GM12891 (cell line): ENCODE measurements at places on chromosomes 7 and 10.

DNA sequence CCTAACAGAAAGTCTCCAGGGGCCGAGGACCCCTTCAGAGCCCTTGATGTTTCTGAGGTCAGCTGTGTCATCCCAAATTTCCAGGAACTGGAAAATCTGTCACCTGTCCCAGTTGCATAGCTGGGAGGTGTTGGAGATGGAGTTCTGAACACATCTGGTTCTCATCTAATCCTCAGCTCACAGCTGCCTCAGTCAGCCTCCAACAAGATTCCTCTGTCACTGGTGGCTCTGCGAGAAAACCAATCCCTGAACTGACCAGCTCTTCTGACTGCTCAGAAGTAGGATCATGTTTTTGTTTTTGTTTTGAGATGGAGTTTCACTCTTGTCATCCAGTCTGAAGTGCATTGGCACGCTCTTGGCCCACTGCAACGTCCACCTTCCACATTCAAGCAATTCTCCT is 37.6 kb upstream of the MYL10 start:
- no peak for DNase-seq

DNA sequence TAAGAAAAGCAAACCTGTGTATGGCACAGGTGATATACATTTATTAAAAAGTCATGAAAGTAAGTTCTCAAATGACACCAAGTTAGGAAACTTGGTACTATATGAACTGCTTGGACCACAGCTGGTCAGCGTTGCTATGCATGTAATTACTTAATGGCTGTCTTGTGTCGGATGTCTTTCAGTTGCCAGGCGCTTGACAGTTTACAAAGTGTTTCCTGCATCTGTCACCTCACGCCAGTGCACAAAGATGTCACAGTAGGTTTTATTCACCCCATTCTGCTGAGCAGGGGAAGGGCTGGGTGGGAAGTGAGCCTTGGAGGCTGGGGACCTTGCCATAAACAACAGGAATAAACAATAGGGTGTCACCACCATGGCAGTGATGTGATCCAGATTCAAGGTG is 35.8 kb downstream of the ADAM12 start:
- no peak for DNase-seq

GRCh38 chr7:8151161-8151725 is 110.7 kb downstream of the ICA1 start:
- DNase-seq: no peak

DNA sequence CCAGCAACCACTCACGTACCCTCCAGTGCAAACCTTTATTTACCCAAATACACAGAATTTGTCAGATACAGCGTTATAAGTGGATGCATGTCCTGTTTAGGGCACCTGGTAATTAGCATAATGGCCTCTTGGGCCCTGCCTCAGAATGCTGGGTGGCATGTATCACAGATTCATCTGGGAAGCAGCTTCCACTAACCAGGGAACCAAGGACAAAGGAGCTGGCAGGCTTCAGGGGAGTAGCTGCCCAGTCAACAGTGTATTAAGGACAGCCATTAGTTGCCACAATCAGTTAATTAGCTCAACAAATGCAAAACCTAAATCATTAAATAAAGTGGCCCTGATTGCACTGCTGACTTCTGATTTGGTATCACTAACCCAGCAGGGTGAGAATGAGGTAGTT is 105.7 kb downstream of the RAPGEF5 start:
- no peak for DNase-seq

DNA sequence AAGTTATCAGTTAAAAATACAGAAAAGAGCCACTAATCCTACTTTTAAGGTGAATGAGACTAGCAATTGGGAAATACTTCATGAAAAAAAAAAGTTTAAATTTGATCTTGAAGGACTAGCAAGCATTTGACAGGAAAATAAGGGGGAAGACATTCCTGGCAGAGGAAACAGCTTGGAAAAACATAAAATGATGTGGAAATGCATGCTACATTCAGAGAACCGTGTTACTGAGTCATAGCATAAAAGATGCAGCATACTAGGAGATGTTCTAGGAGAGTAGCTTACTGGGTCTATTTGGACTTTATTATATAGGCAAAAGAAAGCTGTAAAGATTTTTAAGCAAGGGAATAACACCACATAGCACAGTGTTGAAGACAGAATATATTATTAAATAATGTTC is 108.6 kb upstream of the COL1A2 start:
- DNase-seq: no peak

GRCh38 chr7:106870983-106871410 is 5.9 kb downstream of the PIK3CG start:
- DNase-seq: peak; percentile 34

DNA sequence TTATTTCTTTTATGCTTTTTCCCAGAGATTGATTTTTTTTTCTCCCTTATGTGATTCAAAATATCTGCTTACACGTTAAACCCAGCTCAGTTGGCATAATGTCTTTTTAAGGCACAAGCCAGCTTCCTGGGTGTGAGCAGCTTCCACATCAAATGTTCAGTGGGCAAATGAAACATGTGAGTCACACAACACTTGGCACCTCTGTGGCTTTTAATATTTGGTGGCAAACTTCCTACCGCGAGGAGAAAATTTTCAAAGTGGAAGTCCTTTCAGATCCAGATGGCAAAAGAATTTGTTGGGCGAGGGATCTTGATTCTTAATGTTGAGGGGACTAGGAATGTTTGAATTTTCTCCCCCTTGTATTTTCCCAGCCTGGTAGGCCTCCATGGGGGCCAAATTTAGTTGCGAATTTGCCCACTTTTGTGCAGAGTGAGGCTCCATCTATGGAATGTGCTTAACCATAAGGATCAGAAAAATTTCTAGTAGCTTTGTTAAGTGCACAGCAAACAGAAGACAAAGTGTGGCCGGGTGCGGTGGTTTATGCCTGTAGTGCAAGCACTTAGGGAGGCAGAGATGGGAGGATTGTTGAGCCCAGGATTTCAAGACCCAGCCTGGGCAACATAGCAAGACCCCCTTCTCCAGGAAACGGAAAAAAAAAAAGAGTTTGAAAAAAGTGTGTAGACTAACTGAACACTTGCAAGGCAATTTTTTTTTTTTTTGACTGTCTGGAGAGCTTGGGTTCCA is 31.0 kb downstream of the CUX1 start:
- DNase-seq: no peak

DNA sequence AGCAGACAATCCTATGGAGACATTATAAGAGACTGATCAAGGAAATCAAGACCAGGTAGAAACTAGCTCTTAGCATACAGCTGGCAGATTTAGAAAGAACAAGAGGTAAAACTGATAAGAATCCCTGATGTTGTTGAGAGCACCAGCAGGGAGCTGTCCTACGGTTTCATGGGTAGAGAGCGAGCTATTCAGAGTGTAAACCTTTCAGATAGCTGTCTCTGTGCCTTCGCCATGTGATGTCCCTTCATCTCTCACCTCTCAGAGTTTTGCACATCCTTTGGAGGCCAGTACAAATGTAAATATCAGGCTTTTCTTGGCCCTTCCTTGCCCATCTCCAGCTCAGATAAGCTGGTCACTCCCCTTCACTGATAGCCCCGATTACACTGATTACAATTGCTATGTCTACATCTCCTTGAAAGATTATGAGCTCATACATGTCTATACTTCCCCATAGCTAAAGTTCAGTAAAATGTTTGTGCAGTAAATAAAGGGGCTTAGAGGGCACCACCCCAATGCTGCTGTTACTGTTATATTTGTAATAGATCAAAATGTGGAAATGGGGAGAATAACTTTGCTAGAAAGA is 21.9 kb downstream of the THSD7A start:
- DNase-seq: no peak

- no peak for DNase-seq
Measured at GRCh38 chr10:24821986-24822385, 98.3 kb upstream of the ARHGAP21 start.

GRCh38 chr10:103553743-103554487 is 60.4 kb downstream of the NEURL1 start:
- no peak for DNase-seq

DNA sequence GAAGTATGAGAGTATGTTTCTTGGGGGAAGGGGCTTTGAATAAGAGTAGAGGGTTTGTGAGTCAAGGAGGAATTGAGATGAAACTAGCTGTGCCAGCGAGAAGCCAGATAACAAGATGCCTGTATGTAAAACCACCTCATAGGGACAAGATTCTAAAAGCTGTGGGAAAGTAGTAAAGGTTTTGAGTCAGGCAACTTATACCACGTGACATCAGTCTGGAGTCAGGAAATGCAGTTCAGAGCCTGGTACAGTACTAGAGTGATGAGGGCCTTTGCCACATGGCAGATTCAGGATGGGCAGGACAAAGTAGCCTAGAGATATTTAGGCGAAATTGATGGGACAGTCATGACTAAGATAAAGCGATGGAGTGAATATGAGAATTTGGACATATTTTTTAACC is 140.2 kb upstream of the PLXDC2 start:
- DNase-seq: no peak

DNA sequence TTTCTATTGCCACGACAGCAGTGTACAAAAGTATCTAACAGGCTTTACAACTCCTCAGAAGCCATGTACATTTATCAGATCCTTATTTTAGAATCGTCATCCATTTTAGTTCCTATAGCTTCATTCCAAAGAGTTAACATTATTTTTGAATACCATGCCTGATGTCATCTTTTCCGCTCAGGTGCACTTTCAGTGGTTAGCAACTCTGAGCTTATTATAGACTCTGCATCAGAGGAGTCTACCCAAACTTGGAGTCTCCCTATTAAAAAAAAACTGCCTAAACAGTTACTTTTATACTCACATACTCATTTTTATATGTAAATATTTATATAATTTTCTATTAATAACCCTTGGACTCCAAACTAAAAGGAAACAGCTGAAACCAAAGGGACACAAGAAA is 31.6 kb upstream of the PRSS37 start:
- no peak for DNase-seq

GRCh38 chr7:997404-998395 is 14.7 kb downstream of the CYP2W1 start:
- no peak for DNase-seq

- DNase-seq: no peak
Measured at GRCh38 chr7:3942816-3943745, 642.0 kb downstream of the SDK1 start.

- DNase-seq: no peak
Measured at GRCh38 chr7:101863598-101863997, 46.2 kb downstream of the CUX1 start.

GRCh38 chr7:46537191-46537905 is 616.3 kb upstream of the IGFBP3 start:
- DNase-seq: no peak

DNA sequence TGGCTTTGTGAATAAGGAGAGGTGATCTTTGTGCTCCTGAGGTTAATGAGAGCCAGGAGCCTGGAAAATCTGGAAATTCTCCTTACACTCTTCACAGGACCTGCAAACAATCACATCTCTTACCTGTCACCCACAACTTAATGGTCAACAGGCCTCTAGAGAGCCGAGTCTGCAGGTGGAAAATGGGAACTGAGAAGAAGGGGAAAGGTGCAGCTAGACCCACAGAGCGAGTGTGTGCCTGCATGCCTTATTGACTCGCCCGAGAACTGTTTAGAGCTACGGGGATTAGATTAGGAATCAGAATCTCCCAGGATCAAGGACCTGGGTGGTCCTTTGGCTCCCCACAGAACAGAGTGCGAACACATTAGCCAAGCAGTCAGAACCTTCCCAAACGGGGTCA is 329.6 kb downstream of the PTEN start:
- DNase-seq: no peak

DNA sequence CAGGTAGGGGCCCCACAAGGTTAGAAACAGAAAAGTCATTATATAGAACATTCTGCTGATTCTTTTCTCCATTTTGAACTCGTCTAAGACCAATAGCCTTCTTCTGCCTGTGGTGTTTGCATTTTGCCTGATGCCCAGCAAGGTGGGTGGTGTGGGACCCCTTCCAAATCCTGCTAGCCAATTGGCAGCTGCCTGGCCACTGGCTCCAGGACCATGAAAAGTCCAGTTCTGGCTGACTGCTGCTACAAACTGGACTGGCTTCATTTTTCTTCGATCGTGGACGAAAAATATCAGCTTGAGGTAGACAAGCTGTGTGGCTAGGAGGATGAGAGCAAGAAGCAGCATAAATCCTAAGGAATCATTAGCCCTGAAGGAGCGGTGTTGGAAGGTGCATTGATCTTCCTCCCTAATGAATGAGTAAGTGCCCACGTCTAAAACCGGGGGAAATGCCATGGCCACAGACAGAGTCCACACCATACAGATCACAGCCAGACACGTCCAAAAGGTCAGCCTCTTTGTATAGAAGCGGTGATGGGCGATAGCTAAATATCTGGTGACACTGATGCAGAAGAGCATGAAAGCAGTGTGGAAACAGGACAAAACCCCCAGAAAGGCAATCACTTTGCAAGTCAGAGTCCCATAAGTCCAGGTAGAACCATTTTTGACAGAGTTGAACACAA is 2.7 kb downstream of the GPR85 start:
- DNase-seq: no peak

DNA sequence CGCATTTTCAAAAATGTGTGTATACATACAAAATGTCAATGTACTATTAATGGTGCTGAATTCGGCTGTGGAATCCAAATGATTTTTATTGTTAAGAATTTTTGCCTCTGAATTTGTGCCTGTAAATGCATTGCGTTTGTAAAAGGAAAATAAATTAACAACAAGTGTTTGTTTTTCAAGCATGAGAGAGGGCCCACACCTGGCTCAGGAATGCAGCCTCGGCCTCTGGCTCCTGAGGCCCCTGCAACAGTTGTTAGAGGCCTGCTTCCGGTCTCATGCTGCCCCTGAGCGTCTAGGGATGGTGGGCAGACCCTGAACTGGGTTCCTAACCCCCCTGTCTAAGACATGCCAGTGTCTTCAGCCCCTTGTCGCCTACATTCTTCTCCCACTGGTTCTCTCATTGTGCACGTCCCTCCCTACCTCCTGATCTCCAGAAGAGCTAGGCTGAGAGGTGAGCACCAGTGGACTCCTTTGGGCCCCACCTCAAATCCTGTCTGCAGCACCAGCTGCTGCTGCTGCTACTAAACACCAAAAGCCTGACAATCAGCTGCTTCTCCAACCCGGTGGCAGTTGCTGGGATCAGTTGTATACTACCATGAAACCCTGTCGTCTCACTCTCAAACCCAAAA is 1.9 kb upstream of the BTBD16 start:
- no peak for DNase-seq

- no peak for DNase-seq
Measured at GRCh38 chr10:49364747-49365146, 31.1 kb downstream of the DRGX start.

DNA sequence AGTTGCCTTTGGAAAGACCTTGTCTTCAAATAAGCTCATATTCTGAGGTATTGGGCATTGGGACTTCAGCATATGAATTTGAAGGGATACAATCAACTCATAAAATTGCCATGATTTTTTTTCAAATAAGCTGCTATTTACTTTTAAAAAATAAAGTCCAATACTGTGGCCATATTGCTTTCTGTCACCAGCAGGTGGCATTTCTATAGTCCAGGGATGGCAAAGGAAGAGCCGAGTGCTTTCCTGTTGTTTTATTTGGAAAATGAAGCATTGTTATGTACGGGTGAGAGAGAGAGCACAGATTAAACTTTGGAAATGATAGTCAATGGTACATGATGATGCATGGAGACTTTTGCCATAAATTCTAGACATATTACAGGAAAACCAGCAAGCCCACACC is 104.1 kb upstream of the DPP6 start:
- no peak for DNase-seq
